Activated T-cell treated with anti-CD3 and anti-CD28 coated beads, Interleukin-2, amount 50 U/mL, for 48 hours (primary cell): ENCODE measurements at places on chromosomes 6 and 20.

GRCh38 chr6:108176281-108177089 is 10.7 kb downstream of the NR2E1 start:
- no peak for DNase-seq

- DNase-seq: no peak
Observed at GRCh38 chr6:7515363-7515762, 26.1 kb upstream of the DSP start.

GRCh38 chr6:31386977-31387376 is 16.4 kb upstream of the MICA start:
- no peak for DNase-seq

GRCh38 chr6:38015341-38015740 is 195.8 kb downstream of the ZFAND3 start:
- no peak for DNase-seq

DNA sequence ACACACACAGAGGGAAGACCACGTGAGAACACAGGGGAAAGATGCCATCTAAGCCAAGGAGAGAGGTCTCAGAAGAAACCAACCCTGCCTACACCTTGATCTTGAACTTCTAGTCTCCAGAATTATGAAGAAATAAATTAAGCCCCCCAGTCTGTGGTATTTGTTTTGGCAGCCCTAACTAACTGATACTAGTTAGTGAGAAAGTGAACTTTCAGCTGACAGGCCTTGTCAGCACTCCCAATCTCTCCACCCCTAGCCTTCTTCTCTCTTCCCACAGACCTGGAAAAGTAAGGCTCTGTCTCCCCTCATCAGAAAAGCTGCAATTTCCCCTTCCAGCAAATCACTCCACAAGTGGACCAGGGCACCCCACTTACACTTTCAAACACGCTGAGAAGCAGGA is 108.6 kb upstream of the CDYL start:
- no peak for DNase-seq

- peak; percentile 43 for DNase-seq
Observed at GRCh38 chr6:114108119-114109002, 137.4 kb upstream of the HDAC2 start.

DNA sequence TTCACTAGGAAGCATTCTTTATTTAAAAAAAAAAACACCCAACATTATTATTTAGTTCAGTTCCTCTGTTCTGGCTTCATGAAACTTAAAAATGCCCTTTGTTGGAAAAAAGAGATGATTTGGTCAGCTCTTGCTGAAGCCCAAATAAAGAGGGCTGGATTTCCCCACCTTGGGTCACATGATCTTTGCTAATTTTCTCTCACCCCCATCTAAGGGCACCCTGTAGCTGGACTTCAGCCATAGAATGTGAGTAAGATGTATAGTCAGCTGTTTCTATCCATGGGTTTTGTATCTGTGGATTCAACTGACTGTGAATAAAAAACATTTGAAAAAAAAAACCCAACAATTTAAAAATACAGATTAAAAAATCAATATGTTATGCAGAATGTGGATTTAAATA is 213.9 kb upstream of the SULF2 start:
- DNase-seq: no peak

DNA sequence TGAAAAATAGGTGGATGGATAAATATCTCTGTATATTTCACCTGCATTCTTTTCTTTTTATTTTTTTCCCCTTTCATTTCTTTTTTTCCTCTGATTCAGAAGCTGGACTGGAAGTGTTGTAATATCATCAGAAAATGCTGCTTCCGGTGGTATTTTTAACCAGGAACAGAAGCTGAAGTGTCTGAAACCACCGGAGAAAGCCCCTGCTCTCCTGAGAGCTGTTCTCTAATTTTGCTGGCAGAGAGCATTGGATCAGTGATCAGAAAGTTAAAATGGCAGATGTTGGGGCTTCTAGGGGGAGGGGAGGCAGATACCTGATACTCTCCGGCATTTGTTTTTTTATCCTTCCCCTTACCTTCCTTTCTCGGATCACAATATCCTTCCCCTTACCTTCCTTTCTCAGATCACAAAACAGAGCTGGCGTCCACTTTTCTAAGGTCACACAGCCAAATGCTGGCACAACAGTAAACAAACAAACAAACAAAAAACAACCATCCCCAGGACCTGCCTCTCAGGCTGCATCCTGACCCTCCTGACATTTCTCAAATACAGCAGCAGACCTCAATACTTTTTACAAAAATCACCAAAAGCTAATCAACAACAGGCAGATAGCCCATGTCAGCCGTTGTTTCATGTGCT is 143.2 kb upstream of the ZNF217 start:
- DNase-seq: no peak

GRCh38 chr6:42171813-42172581 is 1.2 kb upstream of the GUCA1A start:
- no peak for DNase-seq

DNA sequence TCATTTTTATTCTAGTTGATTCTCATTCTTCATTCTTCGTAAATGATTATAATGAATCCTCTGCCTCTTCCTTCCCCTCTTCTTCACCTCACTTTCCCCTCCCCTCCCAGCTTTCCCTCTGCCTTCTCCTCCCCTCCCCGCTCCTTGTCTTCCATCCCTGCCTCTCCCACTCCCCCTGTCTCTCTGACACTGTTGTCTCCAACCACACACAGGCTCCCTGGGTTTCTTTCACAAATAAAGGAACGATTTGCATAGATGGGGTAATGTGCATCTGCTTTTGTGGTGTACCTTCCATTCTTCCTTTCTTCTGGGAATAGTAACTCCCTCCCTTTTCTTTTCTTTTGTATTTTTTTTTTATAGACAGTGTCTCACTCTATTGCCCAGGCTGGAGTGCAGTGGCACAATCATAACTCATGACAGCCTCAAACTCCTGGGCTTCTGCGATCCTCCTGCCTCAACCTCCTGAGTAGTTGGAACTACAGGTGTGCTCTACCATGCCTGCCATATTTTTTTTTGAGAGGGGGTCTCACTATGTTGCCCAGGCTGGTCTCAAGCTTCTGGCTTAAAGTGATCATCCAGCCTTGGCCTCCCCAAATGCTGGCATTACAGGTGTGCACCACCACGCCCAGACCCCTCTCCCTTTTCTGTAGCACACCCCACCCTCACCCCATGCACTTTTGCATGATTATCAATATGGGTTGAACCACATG is 318.6 kb downstream of the PRKN start:
- no peak for DNase-seq

DNA sequence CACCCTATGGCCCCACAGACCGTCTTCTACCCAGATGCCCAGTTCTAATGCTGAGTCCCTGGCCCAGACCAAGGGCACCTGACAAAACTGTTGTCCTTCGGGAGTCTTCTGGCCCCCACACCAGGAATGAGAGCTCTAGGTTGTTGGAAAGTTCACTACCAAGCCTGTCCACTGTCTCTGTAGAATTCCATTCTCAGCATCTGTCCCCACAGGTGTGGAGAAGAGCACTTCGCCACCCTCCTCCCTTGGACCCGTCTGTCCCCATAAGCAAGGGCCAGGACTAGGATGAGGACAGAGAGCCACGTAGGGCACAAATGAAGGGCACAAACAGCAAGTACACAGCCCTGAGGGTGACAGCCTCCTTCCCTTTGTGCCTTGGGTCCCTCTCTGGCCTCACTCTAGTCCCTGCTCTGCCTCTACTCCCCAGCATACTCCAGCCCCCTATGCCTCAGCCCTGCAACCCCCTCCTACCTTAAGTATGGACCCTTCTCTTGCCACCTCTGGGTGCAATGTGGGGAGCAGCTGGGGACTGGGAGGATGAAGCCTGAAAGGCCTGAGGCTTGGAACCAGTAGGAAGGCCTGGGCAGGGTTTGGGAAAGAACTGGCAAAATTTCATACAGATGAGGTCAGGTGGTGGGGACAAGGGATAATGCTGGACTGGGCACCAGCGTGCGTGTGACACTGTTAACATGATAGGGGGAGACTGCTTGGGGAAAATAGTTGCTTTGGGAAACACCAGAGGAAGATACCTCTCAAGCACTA is 4.3 kb downstream of the LZTS3 start:
- DNase-seq: no peak

GRCh38 chr20:20712004-20712473 is 405 bp downstream of the RALGAPA2 start:
- no peak for DNase-seq

- DNase-seq: no peak
Observed at GRCh38 chr20:31857861-31858759, 12.2 kb downstream of the DUSP15 start.

DNA sequence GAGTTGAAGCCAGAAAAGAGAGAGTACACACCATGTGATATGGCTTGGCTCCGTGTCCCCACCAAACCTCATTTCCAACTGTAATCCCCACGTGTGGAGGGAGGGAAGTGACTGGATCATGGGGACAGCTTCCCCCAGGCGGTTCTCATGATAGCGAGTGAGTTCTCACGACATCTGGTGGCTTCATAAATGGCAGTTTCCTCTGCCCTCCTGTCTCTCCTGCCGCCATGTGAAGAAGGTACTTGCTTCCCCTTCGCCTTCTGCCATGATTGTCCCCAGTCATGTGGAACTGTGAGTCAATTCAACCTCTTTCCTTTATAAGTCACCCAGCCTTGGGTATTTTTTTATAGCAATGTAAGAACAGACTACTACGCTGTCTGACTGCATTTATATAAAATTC is 40.3 kb downstream of the TAF4 start:
- DNase-seq: no peak

GRCh38 chr6:170102582-170103481 is 188.0 kb downstream of the DLL1 start:
- DNase-seq: no peak

DNA sequence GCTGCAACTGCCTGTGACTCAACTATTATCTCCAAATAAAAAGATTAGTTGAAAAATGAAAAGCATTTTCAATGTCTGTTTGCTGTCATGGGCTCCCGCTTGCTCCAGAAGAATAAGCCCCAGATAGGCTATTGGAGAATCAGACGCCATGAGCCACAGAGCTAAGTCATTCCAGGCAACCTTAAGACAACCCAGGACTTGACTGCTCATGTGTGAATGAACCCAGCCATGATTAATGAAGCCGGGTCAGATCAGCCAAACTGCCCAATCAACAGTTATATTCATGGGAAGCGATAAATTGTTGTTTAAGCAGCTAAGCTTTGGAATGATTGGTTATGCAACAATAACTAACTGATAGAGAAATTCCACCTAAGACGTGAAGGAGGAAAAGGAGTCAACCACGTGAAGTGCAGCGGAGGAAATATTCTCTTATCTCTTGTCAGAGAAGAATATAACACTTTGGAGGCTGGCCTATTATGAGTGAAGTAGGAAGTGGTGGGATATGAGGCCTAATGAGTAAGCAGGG is 64.2 kb downstream of the DOK5 start:
- no peak for DNase-seq

DNA sequence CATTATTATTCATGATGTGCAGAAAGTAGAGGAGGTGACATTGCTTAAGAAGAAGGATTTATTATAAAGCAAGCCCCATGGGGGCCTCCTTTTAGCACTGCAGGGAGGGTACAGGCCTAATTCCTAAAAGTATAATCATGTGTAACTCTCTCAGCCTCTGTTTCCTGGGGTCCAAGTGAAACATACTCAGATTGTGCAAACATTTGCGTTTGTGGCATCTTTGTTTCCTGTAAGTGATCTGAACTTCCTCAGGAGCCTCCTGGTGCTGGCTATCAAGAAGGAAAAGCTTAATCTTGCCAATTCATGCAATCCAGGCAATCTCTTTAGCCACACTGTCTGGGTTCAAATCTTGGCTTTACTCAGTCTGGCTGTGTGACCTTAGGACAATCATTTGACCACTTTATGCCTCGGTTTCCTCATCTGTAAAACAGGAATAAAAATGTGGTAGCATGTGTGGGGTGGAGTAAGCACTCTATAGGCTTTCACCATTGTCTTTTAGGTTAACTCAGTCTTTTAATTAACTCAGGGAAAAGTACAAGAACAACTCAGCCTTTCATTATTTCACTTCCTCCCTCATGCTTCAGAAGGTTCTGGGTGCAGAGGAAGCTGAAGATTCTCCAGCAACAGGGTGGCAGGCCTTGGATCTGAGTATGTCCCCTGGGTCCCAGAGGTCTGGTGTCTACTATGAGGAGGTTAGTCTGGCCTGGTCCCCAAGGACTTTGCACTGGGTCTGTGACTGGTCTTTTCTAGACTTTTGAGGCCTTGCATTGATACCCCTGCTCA is 831 bp upstream of the SIRPB2 start:
- no peak for DNase-seq

GRCh38 chr6:134145786-134146185 is 93.4 kb upstream of the SLC2A12 start:
- no peak for DNase-seq

GRCh38 chr6:108793516-108794251 is 54.5 kb upstream of the ARMC2 start:
- DNase-seq: no peak

- no peak for DNase-seq
Observed at GRCh38 chr6:121430514-121431460, 4.7 kb upstream of the GJA1 start.

DNA sequence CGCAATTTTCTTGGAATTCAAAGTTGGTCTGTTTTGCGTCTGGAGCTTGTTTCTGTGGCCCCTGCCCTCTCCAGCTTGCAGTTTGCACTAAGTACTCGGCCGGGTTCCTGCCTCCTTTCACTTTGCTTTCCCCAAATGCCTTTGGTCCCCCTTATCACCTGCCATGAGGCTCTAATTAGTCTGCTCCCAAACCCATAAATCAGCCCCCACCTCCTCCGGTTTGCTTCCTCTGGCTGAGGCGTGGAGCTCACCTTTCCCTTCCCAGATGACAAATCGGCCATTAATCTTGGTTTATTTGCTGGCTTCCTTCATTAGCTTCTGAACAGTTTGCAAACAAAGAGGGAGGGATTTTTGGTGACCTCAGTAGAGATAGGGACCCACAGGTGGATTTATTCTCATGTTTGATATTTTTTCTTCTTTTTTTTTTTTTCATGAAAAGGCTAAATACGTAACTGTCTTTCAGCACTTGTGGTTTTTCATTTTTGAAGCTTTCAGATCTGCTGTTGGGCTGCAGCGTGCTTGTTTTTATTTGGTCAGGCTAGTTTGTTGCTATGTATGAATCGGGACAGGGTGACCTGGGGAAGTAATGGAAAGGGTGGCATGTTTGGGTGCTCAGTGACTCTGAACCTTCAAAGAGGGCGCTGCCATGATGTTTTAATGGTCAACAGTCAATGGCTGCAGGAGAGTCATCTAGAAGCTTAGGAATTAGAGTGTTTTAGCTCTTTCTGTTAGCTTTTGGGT is 121.7 kb upstream of the JAG1 start:
- no peak for DNase-seq

DNA sequence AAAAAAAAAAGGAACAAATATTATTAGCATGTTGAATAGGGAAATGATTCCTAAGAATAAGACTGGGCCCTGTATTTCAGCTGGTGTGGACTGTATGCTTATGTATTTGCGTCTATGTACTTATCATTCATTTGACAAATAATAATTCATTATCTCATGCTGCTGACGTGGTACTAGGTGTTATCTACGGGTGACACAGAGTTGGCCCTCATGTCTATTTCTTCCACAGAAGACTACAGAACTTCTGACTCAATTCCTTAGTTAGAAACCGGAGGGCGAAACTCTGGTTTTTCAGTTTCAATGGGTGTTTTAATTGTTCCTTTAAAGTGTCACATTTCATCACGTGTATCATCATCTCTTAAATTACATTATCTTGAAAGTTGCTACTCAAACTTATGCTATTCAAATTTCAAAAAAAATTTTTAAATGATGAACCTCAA is 305.9 kb downstream of the CLIC5 start:
- DNase-seq: no peak
